Mucosa of gallbladder (tissue), 1 donor: ENCODE measurements at places on chromosomes 3 and 15.

GRCh38 chr3:23667536-23668429 lies 138.0 kb upstream of the UBE2E1 start:
- no peak for DNase-seq

DNA sequence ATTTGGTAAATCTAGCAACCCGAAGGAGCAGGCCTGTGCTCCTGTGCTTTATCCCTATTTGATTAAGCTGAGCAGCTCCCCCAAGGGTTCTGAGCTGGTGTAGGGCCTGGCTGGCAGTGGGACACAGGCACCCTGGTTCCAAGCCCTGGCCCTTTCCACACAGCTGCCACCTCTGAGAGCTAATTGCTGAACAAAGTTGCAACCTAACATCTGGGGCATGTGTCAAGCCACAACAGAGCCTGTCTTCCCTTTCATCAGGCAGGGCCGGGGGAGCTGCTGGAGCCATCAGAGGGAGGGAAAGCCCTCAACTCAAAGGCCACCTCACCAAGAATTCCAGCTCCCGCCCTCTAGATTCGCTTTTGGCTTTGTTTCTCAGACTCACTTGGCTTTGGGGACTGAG lies 17.1 kb upstream of the MRPS22 start:
- no peak for DNase-seq

GRCh38 chr3:177358977-177359592 lies 161.8 kb upstream of the TBL1XR1 start:
- DNase-seq, result peak; percentile 29

- no peak for DNase-seq
Measured at GRCh38 chr3:40477666-40478065, 744 bp downstream of the ZNF619 start.

- no peak for DNase-seq
Measured at GRCh38 chr3:38726751-38727150, 77.3 kb upstream of the SCN5A start.

- no peak for DNase-seq
Measured at GRCh38 chr3:30260762-30261161, 345.6 kb upstream of the TGFBR2 start.

DNA sequence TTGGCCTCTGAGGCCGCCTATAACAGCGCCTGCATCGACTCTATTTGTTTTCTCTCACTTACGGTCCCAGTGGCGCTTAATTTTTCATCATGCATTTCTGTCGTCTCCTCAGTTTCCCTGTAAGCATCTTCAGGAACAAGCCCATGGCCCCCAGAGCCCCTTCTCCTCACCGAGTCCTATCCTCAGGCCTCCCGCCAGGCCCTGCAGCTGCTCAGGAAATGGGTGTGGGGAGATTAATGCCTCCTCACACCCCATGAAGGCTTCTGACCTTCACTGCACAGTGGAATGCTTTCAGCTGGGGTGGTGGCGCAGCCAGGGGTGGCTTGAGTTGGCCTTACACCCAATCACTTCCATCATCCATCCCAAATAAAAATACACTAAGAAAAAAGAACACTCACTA lies 260.4 kb downstream of the FAM43A start:
- DNase-seq, result no peak

DNA sequence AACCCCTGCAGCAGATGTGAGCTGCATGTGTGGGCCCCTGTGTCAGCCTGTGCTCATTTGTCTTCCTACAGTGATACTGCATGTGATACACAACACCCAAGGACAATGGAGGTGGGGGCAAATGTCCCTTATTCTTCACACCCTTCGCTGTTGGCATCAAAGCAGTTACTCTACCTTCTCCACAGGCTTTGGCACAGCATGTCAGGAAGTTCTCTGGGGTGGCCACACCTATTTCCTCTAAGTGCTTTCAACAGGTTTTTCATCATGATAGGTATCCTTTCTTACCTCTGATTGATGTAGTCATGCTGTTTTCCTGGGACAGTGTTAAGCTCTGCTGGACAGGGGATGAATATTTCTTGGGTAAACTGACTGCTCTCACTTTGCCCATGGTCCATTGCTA lies 29.5 kb downstream of the ZNF662 start:
- DNase-seq, result no peak

GRCh38 chr15:91966194-91966552 lies 112.7 kb downstream of the SLCO3A1 start:
- no peak for DNase-seq

- DNase-seq, result peak; percentile 62
Measured at GRCh38 chr3:111338059-111338698, 203.8 kb upstream of the CD96 start.

GRCh38 chr15:92653366-92653765 lies 2.2 kb downstream of the FAM174B start:
- DNase-seq, result no peak

- DNase-seq, result no peak
Measured at GRCh38 chr3:132311316-132311715, 5.9 kb upstream of the ACP3 start.

GRCh38 chr3:114892880-114893279 lies 254.2 kb downstream of the ZBTB20 start:
- DNase-seq, result no peak

DNA sequence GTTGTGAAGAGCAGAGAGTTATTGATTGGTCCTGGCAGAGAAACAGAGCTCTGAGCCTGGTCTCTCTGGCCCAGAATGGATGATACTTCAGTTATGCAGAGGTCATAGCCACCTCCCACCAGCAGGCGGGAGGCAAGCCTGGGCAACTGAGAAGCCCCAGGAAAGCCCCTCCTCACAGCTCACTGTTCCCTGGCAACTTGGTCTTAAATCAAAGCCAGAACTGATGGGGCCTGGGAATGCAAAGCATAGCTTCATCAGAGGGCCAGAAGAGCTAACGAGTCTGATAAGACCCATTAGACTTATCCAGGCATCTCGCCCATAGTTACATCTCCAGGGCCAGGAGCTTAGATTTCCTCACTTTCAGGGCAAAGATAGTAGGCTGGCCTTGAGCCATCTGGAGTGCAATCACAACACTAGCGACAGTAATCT lies 5.5 kb upstream of the COLQ start:
- no peak for DNase-seq

DNA sequence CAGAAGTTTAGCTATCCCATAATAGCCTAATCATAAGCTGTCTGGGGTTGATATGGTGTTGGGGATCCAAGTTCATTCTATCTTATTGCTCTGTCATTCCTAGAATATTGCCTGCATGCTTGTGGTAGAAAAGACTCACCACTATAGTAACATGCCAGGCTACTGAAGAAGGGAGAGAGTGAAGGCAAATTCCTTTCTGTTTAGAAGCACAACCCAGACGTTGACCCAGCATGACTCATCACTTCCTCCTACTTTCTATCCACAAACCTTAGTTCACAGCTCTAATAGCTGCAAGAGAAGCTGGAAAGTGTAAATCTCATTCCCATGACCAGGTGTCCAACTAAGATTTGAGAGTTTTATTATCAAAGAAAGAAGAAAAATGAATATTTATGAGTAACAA lies 57.8 kb upstream of the NMD3 start:
- DNase-seq, result no peak
